ENCODE measurements at places on chromosomes 12 and 14.

- DNase-seq, result no peak
These were observed 12.3 kb upstream of the TMED10 start for GRCh38 chr14:75188520-75189268.

GRCh38 chr12:96769400-96769799 lies 137.7 kb upstream of the NEDD1 start:
- DNase-seq, result no peak

DNA sequence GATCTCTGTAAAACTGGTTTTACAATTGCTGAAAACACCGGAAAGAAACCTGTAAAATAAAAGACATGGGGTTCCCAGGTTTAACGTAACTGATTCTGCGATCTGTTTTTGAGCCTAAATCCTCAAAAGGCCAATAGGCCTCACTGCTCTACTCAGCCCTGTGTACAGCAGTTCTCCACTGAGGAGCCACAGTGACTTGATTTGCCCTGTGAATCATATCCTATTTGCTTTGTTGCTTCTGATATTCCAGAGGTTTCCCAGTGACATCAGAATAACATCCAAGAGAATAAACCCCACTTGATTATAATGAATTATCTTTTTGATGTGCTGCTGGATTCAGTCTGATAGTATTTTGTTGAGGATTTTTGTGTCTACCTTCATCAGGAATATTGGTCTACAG lies 27.5 kb downstream of the MDM1 start:
- DNase-seq, result no peak

GRCh38 chr14:32913725-32914124 lies 25.0 kb upstream of the NPAS3 start:
- no peak for DNase-seq

GRCh38 chr14:30971586-30971985 lies 53.9 kb upstream of the AP4S1 start:
- DNase-seq, result no peak

GRCh38 chr12:103912069-103912468 lies 18.1 kb upstream of the HSP90B1 start:
- no peak for DNase-seq
